Lung (tissue), 17 donors: ENCODE measurements at places on chromosomes 7 and 10. TPM values are rescaled to one million over a fixed set of nuclear protein-coding genes. Genes with fewer than 3 reads are reported as not detected.

The CACNB2 gene
- polyA plus RNA-seq, result 0.90 TPM

The ANKRD7 gene
- polyA plus RNA-seq, result 0.03 TPM

The DDX21 gene
- 20.6 TPM for polyA plus RNA-seq

The ATXN7L1 gene
- 4.8 TPM for polyA plus RNA-seq

The CCL24 gene
- 2.8 TPM for polyA plus RNA-seq

The ITPRID1 gene
- polyA plus RNA-seq, result 0.04 TPM

The FXYD4 gene
- polyA plus RNA-seq, result 0.65 TPM

The EPHB6 gene
- 3.2 TPM for polyA plus RNA-seq

The TRIM74 gene
- polyA plus RNA-seq, result 0.37 TPM

The GIMAP6 gene
- 12.1 TPM for polyA plus RNA-seq

The RBM28 gene
- polyA plus RNA-seq, result 18.8 TPM

The SHTN1 gene
- 14.0 TPM for polyA plus RNA-seq

The RPA3 gene
- 23.1 TPM for polyA plus RNA-seq
